ENCODE measurements at places on chromosomes 13 and 19.

GRCh38 chr13:36950330-36950729, 30.3 kb upstream of the SMAD9 start:
- DNase-seq: no peak

DNA sequence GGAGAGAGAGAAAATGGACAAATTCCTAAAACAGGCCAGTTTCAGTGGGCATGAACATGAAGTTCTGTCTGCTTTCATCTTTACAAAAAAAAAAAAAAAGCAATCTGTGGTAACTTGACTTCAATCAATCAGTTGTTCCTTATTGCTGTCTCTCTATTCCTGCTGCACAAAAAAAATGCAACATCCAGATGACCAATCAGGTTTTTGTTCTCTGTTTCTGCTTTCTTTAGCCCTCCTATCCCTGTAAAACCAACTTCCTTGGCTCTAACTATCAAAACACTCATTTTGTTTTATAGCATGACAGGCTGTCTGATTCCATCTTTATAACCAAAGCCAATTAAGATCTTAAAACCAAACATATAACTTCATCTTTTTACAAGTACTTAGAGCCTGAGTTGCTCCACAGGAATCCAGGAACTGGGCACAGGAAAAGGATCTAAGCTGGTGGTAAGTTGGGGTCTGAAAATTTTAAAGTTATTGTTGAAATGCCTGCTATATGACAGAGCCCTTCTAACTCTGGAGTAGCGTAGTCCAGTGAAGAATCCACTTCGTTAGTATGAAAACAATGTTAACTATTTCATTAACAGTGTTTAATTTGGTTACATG, at the start of gene FPR3:
FPR3 (plus strand) TSS at position 273 of the 606 bp plus-strand sequence. CDS start 28,592 bp downstream, outside the sequence.
- no peak for DNase-seq

DNA sequence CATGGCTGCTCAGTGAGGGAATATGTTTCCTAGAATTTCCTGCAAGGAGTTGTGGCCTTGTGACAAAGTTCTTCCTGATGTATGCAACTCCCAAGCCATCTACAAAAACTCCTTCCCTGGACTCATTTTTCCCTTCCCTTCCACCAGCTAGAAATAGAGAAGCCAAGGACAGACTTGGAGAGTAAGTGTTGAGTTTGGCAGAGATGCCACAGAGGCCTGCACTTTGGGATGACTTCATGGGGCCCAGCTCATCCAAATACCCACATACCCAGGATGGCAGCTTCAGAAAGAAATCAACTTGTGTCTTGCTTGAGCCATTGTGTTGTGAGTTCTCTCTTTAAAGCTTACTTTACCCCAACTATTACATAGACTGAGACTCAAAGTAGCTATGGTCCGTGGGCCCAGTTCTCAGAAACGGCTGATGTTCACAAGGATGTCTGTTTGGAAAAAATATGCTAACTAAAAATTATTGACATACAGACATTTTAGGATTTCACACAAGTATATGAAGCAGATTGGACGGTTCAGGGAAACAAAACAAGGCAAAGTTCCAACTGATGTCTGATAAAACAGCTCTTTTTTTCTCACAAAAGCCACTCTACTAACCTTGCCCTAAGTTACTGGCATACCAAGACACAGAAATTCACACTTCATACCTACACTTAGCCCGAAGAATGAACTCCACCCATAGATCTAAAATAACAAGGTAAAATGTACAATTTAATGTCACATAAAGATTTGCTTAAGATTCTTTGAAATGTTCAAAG, 107.9 kb downstream of the NALCN start:
- no peak for DNase-seq

- DNase-seq: no peak
These were observed 11.1 kb downstream of the LMO7 start for GRCh38 chr13:75647126-75647784.

DNA sequence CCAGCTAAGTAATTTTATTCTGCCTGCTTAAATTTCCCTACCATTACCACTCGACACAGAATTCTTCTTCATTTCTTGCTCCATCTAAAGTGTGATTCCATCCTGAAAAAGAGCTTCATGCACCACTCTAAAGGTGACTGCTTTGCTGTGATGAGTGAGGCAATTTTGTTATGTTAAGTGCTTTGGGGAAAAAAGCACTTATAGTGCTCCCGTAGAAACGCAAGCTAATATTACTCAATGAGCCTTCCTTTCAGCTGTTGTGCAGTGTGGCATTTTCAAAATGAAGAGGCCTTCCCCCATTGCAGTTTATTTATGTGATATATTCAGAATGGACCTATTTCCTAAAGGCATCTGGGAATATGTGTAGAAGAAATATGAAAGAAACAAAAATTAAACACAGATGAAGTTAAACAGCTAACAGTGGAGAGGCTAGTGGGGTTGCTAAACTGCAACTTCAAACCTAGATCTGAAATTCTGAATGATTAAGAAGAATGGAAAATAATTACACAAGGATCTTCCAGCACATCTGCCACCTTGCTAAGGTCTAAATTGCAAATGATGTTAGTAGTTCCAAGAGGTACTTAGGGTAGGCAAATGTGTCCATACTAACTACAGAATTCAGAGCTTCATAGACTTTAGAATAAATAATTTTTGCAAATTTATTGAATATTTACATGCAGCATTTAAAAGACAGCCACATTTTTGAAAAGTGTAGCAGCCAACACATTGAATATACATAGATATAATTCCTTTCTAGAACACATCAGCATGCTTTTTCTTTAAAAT, 211.7 kb downstream of the DCT start:
- DNase-seq: no peak

DNA sequence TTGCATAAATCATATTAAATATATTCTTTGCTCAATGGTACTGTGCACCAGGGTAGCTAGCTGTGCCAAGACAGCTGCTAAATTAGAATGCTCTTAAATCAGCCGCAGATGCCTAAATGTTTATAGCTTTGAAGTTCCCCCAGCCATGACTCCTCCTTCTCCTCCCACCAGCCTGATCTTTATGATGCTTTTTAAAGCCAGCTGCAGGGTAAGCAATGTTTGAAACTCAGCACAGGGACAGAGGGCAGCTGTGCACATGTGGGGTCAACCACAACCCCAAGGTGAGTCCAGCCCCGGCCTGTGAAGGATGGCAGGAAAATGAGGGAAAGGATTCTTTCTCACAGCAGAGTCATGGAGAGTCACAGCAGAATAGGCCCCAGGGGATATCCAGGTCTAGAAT, 635.7 kb downstream of the UQCRFS1 start:
- no peak for DNase-seq

DNA sequence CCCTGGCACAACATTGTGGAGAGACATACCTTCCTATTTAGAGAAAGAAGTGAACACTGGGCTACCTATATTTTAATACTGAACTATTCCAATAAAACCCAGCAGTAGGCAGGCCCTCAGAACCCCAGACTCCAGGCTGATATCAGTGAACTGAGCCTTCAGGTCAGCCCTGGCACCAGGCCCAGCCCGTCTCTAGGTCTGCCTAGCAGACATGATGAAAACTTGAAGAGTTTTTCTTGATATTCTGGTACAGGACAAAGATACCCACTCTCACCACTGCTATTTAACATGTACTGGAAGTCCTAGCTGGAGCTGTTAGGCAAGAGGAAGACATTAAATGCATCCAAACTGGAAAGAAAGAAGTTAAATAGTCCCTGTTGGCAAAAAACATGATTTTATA, 396.6 kb upstream of the SPRY2 start:
- no peak for DNase-seq

- DNase-seq: no peak
These were observed 58.2 kb downstream of the EFNB2 start for GRCh38 chr13:106477303-106477702.

- no peak for DNase-seq
These were observed 8.5 kb upstream of the ZNF616 start for GRCh38 chr19:52148256-52148655.

- no peak for DNase-seq
These were observed 8.3 kb downstream of the TEX29 start for GRCh38 chr13:111328574-111329410.

- no peak for DNase-seq
These were observed 89.2 kb upstream of the WASF3 start for GRCh38 chr13:26468265-26468801.

DNA sequence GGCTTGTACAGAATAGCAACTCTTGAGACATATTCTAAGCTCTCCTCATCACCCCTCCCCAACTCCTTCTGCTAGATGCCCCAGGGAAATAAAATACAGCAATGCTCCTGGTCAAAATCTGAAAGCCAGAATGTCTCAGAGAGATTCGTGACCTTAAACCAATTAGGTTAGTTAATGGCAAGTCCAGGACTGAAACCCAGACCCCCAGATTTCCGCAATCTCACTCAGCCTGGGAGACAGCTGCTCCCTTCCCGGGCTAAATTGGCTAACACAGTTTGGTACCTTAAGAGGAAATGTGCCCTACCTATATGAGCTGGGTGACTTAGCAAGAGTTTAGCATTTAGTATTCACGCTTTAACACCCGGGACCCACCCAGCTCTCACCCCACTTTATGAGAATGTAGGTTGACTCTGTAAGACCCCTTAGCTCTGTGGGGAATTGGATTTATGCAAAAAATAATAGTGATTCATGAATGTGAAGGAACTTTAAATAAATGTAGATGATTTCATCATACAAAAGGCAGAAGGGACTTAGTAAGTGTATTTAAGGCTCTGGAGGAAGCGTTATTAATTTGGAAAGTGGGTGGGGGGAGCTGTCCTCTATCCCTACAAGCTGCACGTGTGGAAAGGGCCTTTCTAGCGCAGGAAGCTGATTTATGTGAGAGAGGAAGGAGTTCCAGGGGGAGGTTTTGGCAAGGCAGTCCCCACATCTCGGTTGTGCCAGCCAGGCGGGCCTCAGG, 1.1 kb downstream of the DLEU7 start:
- DNase-seq: no peak

- DNase-seq: no peak
These were observed 1.1 kb downstream of the IRS2 start for GRCh38 chr13:109785141-109785891.

DNA sequence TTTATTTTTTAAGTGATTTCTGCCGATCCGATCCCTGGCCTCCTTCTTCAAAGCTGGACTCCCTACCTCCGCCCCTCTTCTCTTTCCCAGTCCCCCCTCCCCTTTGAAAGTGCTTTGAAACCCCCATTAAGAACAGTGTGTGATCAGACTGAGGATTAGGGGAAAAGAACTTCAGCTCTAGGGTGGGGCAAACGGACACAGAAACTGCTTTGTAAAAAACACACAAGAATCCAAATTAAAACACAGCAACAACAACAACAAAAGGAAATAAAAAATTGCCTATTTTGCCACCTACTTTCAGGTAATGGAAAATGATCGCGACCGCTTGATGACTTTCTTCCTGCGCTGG, 1.4 kb downstream of the SPRY2 start:
- no peak for DNase-seq

DNA sequence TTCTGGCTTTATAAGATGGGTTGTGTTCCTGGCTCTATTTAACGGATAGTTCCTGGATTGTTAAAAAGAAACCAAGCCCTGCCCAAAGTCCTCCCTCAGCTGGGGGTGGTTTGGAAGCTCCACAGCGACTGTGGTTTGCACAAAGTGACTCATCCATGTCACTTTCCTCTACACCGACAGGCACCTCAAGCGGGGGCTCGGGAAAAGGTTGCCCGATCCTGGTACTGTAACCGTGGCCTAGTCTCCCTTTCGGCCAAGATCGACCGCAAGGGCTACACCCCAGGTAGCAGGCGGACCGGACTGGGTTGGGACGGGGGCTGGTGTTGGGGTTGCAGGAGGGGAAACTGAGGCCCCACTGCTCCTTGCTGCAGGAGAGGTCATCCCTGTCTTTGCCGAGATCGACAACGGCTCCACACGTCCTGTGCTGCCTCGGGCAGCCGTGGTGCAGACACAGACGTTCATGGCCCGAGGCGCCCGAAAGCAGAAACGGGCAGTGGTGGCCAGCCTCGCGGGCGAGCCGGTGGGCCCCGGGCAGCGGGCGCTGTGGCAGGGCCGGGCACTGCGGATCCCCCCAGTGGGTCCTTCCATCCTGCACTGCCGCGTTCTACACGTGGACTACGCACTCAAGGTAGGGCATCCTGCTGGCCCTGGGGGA, 1.6 kb downstream of the ARRDC2 start:
- no peak for DNase-seq

GRCh38 chr19:10419646-10420443, 493 bp upstream of the PDE4A start:
- DNase-seq: no peak

GRCh38 chr13:83024955-83025594, 857.2 kb downstream of the SLITRK1 start:
- DNase-seq: no peak

DNA sequence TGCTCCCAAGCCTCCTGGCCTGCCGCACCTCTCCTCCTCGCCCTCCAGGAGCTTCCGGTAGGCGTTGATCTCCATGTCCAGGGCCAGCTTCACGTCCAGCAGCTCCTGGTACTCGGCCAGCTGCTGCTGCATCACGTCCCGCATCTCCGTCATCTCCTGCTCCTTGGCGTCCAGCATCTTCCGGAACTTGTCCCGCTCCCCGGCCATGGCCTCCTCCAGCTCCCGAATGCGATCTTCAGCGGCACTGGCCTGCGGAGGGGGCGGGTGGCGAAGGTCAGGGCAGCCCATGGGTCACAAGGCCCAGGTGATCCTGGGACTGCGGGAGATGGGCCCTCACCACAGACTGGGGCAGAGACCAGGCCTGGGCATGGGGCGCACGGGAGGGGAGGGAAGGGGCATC, 6.9 kb upstream of the TIMM13 start:
- no peak for DNase-seq

DNA sequence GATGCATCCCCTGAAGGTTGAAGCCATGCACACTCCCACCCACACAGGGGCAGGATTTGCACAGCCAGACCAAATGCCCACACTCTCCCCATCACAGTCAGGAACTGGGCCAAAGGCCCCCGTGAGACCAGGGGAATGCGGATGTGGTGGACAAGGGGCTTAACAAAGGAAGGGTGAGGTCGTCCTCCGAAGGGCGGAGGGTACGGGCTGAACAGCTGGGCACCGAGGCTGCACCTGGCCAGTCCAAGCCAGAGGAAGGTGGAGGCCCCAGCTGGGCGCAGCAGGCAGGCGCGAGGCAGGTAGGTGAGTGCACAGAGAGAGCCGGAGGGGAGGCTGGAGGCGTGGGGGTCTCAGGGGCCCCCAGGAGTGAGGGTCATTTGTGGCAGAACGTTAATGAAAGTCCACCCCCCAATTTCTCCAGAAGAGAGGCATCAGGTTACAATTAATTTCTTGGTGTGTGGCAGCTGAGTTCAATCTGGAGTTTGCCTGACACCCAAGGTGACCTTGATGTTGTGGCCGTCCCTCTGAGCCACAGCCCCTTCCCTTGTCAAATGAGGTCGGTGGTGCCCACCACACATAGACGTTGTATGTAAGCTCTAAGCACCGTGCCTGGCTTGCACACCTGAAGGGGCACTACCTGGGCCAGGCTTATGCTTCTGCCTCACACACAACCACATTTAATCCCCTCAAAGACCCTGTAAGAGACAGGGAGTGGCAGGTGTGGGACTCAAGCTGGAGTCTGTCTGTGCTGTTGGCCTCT, 2.9 kb downstream of the KLK15 start:
- DNase-seq: no peak
